ENCODE measurements at places on chromosomes 6 and 20.
A peak's percentile ranks its signal among the peaks of the same experiment; 100 is the strongest.

- DNase-seq, result peak; percentile 88
These were observed 245.0 kb downstream of the ARID1B start for GRCh38 chr6:157021993-157022740.

GRCh38 chr6:144898052-144898689 is 613.0 kb downstream of the UTRN start:
- no peak for DNase-seq

DNA sequence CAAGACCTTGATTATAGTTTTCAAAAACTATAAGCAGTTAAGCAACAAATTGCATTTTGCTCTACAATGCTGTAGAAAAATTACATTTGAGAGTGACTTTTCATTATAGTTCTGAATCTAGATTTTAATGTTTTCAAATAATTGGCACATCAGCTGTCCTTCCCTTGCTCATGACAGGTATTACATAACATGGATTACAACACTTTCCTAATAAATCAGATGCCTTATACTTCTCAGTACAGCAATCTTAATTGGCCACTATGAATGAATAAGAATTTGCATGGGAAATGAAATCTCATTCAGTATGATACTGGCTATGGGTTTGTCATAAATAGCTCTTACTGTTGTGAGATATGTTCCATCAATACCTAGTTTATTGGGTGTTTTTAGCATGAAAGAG is 29.9 kb downstream of the HSF2 start:
- no peak for DNase-seq

DNA sequence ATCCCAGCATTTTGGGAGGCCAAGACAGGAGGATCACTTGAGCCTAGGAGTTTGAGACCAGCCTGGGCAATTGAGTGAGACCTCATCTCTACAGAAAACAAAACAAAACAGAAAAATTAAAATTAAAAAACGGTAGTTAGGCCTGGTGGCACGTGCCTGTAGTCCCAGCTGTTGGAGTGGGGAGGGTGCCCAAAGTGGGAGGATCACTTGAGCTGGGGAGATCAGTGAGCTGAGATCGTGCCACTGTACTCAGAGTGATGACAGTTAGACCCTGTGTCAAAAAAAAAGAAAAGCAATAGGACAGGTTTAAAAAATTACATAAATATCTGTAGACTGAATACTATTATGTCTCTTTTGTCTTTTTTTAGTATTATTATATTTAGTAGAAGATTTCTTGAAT is 64.3 kb downstream of the ITCH start:
- DNase-seq, result no peak

GRCh38 chr6:127118298-127119101 is at the start of gene RSPO3:
Gene RSPO3, plus strand, starts transcription at chr6:127118671. Its CDS starts 522 bp downstream, at chr6:127119193.
- peak; percentile 21 for DNase-seq

DNA sequence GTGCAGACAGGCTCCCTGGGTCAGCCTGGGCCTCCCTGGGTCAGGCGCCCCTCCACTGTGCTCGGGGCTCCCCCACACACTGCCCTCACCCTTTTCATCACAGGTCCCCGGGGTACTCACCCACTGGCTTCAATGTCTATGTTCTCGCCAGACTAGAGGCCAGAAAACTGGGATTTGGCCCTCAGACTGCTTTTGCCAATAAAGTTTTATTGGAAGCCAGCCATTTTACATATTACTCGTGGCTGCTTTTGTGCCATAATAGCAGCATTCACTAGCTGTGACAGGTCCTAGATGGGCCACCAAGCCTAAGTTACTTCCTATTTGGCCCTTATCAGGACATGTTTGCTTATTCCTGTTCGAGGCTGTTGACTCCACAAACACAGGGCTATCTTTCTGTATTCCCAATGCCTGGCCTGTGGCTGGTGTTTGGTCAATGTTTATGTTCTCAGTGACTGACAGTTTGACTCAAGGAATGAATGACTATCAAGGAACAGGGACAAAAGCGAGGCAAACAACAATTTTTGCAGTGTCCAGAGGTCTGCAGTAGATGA is 525.1 kb upstream of the AGPAT4 start:
- no peak for DNase-seq

DNA sequence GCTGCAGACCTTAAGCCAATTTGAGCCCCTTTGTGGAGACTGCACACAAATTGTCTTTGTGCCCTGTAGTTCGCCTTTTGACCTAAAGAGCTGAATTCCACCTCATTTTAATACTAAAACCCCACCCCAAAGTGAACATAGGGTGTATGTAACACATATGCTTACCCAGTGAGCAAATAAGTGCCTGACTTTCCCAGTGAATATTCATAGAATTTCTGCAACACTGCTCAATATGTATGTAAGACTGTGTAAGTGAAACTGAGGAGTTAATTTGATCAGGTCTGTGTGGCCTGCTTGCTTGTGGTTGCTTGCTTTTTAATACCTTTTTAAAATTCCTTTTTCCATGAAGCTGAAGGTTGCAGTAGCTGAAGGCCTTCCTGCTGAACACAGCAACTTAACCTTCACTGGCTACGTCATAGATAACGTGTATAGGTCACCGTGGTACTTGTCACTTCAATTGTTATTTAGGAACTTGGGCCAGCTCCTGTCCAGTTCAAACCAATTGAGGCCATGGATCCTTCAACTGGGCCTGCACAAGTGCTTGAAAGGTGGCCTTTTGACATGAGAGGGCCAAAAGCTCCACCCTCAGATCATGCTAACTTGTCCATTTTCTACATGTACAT is 131.7 kb upstream of the BTBD3 start:
- no peak for DNase-seq

GRCh38 chr6:163422550-163422949 is 8.0 kb downstream of the QKI start:
- no peak for DNase-seq

- no peak for DNase-seq
These were observed 3.8 kb downstream of the DDR1 start for GRCh38 chr6:30887901-30888815.

DNA sequence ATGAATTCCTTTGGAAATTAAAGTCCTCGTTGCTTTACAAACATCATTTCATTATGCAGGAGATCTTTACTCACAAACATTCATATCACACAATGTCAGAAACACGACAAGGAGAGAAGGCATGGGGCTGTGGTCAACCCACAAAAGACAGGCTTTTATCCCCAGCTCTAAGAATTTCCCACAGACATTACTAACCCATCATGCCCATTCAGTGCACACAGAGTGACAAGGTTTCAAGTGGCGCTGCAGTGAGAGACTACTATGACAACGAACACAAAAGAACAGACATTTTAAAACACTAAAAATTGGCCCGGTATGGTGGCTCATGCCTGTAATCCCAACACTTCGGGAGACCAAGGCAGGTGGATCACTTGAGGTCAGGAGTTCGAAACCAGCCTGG is 579.8 kb upstream of the AGPAT4 start:
- DNase-seq, result no peak

GRCh38 chr6:143221698-143222097 is 161.0 kb downstream of the AIG1 start:
- DNase-seq, result no peak

GRCh38 chr6:33428224-33428965 is 8.5 kb downstream of the SYNGAP1 start:
- DNase-seq, result peak; percentile 51

DNA sequence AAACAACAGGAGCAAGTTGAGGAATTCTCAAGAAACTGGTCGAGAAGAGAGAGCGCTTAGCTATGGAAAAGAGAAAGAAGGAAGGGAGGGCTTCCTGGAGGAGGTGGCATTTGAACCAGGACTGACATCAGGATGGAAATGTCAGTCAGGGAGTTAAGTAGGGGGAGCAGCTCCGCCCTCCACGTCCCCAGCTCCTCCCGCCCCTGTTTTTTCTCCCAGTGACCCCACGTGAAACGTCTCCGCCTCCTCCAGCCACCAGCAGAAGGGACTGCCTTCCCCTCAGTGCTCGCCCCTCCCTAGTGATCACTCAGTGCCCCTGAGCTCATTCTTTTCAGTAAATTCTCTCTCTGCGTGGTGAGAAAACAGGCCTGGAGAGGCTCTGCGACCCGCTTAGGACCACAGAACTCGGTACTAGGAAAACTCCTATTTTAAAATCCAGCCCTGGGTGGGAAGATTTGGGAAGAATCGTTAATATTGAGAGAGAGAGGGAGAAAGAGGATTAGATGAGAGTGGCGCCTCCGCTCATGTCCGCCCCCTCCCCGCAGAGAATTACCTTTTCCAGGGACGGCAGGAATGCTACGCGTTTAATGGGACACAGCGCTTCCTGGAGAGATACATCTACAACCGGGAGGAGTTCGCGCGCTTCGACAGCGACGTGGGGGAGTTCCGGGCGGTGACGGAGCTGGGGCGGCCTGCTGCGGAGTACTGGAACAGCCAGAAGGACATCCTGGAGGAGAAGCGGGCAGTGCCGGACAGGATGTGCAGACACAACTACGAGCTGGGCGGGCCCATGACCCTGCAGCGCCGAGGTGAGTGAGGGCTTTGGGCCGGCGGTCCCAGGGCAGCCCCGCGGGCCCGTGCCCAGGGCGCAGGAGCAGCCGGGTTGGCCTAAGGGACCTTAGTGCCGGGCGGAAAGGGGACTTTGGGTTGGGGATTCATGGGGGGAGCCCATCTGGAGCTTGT is 4.6 kb downstream of the HLA-DPB1 start:
- DNase-seq, result peak; percentile 18

- no peak for DNase-seq
These were observed 38.0 kb downstream of the EFCAB8 start for GRCh38 chr20:32896521-32897280.

GRCh38 chr6:148520109-148520841 is 177.6 kb downstream of the SASH1 start:
- DNase-seq, result peak; percentile 6

GRCh38 chr6:157548635-157549467 is 167.9 kb downstream of the ZDHHC14 start:
- DNase-seq, result no peak

- DNase-seq, result no peak
These were observed 28.9 kb downstream of the CNKSR3 start for GRCh38 chr6:154481521-154482013.

Measured in stimulated activated naive CD8-positive, alpha-beta T cell treated with anti-CD3 and anti-CD28 coated beads, Interleukin-15, Interleukin-2, amounts not matched to agents 100 U/mL and 50 U/mL, for 24 hours (primary cell).